ENCODE measurements at places on chromosomes 13 and 19.
A peak's percentile ranks its signal among the peaks of the same experiment; 100 is the strongest.

- no peak for DNase-seq
Measured at GRCh38 chr19:28027116-28027515, 1185.8 kb downstream of the UQCRFS1 start.

- DNase-seq = no peak
Measured at GRCh38 chr19:9917321-9917720, 19.0 kb downstream of the OLFM2 start.

DNA sequence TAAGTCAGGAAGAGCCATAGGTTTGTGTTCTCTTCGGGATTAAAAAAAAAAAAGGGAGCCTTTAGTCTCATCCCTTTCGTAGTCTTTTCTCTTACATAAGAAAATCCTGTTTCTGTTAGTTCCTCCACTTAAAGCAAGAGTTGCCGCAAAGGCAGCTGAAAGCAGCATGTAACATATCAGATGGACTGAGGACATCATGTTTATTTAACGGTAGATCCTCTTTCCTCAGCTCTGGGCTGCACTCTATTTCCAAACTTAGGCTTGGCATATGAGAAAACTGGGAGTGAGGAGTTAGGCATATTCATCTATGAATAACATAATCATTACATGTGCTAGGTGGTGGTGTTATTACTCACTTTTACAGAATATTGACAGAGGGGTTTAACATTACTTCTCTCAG lies 391.2 kb downstream of the KLF12 start:
- DNase-seq = no peak

DNA sequence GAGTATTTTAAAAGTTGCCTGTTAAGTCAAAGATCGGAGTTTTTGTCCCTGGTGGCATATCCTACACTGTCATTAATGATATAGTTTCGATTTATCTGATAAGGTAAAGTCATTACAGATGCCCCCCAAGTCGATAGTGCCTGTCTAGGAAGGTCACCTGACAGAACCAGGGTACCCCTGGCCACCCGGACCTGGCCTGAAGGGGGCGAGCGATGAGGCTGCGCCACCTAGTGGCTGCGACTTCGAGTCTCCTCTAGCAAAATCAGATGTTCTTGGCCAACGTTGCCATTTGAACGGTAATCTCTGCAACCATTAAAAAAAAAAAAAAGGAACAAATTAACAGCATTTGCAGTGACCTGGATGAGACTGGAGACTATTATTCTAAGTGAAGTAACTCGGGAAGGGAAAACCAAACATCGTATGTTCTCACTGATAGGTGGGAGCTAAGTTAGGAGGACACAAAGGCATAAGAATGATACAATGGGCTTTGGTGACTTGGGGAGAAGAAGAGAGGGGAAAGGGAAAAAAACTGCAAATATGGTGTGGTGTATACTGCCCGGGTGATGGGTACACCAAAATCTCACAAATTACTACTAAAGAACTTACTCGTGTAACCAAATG lies 565.1 kb downstream of the LIG4 start:
- peak; percentile 26 for DNase-seq

DNA sequence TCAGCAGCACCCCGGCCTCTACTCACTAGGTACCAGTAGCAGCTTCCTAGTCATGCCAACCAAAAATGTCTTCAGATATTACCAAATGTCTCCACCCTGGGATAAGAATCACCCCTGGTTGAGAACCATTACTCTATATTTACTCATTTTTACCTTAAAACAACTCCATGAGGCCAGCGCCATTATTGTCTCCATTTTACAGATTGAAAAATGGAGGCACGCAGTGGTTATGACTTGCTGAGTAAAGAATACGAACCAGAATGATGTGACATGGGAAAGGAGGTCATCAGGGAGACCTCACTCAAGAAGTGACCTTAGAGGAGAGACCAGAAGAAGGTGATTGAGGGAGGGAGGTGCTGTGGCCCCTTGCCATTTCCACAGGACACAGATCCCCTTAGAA lies 2.2 kb downstream of the CEACAM19 start:
- DNase-seq = no peak

GRCh38 chr19:45790942-45791341 lies 1.7 kb downstream of the DMWD start:
- no peak for DNase-seq

GRCh38 chr19:38266981-38267597 lies 2.7 kb downstream of the SPINT2 start:
- DNase-seq = no peak

DNA sequence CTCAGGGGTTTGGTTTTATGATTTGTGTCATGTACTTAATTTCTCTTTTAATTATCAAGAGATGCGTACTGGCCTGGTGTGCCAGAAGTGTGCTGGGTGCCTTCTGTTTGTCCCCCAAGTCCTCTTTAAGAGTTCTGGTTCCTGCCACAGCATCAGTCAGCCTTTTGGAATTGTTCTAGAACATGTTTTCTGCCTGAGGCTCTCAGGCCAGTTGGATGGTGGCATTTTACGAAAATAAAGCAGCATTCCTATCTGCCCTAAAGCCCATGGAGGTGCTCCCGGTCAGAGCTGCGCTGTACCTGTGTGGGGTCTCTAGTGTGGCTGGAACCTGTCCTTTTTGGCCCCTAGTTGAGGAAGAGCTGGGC lies 54.1 kb downstream of the TSSK6 start:
- DNase-seq = no peak

GRCh38 chr13:21987793-21988192 lies 316.9 kb downstream of the FGF9 start:
- DNase-seq = no peak

- DNase-seq = no peak
Measured at GRCh38 chr19:18672044-18672451, 11.4 kb upstream of the CRTC1 start.

- DNase-seq = no peak
Measured at GRCh38 chr13:65943024-65943423, 1287.1 kb downstream of the PCDH9 start.

DNA sequence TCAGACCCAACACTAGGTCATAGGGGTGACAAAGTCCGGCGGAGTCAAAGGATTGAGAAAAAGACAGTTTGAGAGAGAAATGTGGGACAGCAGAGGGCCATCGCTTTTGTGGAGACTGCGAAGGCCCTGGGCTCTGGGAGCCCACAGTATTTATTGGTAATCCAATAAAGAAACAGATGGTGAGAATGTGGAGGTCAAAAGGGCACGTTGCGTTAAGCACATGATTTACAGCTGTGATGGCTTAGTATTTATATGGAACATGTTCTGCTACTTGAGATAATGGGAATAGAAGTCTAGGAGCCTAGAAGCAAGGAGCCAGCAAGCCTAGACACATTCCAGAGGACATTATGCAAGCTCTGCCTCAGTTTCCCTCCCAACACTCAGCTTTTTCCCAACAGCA lies 2521.1 kb downstream of the PCDH9 start:
- no peak for DNase-seq

DNA sequence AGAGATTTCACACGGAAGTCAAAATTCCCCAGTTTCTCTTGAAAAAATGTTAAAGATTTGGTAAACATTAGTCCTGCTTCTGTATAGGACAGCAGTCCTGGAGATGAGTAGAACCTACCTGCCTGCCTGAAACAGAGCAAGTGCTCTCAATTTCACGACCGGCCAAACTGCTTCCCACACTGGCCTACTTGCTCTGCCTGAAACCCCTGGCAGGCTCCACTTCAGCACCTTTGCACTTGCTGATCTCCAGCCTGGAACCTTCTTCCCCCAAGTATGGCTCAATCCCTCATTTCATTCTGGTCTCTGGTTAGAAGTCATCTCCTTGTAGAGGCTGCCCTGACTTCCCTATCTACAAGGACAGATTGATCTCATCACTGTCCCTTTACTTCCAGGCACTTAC lies 271.4 kb downstream of the DLEU7 start:
- DNase-seq = no peak

DNA sequence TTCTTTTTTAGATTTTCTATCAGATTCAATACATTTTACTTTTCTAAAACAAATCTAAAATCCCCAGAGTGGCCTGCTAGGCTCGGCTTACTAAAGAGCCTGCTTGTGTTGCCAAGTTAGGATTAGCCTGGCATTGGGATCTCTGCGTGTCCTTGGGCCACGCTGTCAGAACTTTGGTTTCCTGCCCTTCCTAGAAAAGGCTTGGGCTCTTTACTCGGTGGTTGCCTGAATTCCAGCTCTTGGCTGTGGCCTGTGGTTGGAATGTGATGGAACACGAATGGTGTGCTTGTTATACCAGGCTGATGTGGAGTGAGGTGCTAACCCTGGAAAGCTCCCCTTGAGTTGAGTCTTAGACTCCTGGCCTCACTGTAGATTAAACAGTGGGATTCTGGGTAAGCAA lies 8.5 kb downstream of the SPATA13 start:
- DNase-seq = no peak

GRCh38 chr13:100581504-100581903 lies 7.1 kb downstream of the GGACT start:
- no peak for DNase-seq

DNA sequence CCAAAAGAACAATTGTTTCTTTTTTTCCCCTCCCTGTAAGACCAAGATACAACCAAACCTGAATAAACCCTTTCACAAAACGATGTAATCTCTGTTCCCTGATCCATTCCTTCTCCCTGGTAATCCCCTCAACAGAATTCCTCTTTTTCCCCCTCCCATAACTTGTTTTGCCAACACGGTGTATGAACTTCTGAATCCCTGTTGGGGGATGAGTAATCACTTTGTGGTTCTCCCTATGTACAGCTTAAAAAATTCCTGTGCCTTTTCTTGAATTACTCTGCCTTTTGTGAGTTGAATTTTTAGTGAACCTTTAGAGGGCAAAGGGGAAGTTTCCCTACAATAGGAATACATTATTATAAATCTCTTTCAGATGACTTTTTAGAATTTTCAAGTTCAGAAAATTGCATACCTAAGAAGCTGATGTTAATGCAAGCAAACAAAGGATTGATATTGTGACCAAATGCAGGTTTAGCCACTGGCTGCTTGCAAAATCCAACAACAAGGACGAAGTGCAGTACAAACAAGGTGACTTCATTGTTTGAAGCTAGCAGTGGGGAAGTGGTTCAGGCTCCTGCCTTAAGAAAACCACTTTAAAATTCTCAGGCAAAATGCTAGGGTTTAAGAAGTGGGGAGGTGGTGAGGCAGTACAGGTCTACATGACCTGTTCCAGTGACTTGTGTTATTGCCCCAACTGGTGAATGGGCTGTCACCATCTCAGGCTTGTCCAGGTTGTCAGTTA lies 15.0 kb upstream of the EPSTI1 start:
- no peak for DNase-seq

DNA sequence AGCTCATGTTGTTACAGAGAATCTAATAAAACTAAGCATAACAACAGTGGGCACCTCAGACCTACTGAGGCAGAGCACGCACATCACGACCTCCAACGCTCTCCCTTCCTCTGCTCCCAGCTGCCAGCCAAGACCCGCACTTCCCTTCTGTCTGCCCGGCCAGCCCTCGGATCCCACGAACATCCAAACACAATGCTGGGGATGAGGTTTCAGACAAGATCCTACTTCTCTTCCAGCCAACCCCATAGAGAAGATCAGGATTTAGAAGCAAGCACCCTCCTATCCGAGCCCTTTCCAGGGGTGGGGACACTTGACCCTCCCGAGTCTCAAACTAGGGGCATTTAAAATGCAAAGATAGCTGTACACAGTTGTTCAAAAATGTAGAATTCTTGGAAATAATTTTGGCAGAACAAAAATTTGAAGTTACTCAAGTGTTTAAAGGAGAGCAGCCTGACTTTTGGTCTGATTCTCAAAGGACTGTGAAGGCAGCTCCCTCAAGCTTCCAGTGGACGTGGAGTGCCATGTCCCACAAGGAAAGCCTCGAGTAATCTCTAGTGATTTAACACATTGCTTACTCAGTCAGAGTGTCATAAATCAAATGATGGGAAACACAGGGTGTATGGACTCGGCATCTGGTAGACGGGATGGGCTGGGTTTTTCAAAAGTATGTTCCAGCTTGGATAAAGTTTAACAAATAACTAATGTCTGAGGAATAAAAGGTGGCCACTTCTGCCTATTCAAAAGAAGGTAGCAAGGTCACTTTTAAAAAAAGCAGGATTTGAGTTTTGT lies 32.8 kb downstream of the ANKRD10 start:
- DNase-seq = no peak

- DNase-seq = no peak
Measured at GRCh38 chr13:66532146-66532545, 698.0 kb downstream of the PCDH9 start.

DNA sequence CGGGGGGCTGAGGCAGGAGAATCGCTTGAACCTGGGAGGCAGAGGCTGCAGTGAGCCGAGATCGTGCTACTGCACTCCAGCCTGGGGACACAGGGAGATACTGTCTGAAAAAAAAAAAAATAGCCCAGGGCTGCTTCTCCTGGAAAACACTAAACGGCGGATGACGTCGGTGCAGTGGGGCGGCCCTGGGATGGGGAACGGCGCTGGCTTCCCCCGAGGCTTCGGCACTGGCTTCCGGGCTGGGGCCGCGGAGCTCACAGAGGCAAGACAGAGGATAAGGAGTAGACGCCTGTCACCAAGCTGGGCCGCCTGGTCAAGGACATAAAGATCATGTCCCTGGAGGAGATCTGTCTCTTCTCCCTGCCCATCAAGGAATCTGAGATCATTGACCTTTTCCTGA lies 5.0 kb downstream of the PRSS57 start:
- no peak for DNase-seq

- DNase-seq = no peak
Measured at GRCh38 chr19:40921005-40921897, 39.2 kb upstream of the CYP2A7 start.

- no peak for DNase-seq
Measured at GRCh38 chr19:54316746-54317107, 3.8 kb upstream of the LILRA5 start.

- DNase-seq = peak; percentile 88
Measured at GRCh38 chr19:45523642-45524256, 16.5 kb downstream of the VASP start.

All from GM10248 (cell line).